ENCODE measurements at places on chromosomes 16 and 17.

GRCh38 chr16:51924744-51925143, 622.2 kb downstream of the TOX3 start:
- DNase-seq: no peak

DNA sequence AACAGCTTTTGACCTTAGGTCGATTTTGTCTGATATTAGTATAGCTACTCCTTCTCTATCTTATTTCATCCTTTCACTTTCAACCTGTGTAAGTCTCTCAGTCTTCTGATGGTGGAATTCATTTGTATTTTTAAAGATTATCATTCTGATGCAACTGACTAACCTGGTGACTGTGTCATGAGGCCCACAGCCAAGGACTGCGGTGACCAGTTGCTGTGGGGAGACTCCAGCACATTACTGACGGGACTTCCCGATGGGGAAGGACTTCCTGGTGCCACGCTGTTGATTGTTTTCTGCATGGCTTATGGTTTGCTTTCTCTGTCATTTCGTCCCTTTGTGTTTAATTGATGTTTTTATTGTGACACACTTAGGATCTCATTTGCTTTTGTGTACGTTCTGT, 34.2 kb downstream of the RMI2 start:
- DNase-seq: no peak

GRCh38 chr17:57490890-57491289, 234.6 kb downstream of the MSI2 start:
- DNase-seq: no peak

GRCh38 chr17:55311767-55312375, 47.1 kb downstream of the HLF start:
- DNase-seq: no peak

DNA sequence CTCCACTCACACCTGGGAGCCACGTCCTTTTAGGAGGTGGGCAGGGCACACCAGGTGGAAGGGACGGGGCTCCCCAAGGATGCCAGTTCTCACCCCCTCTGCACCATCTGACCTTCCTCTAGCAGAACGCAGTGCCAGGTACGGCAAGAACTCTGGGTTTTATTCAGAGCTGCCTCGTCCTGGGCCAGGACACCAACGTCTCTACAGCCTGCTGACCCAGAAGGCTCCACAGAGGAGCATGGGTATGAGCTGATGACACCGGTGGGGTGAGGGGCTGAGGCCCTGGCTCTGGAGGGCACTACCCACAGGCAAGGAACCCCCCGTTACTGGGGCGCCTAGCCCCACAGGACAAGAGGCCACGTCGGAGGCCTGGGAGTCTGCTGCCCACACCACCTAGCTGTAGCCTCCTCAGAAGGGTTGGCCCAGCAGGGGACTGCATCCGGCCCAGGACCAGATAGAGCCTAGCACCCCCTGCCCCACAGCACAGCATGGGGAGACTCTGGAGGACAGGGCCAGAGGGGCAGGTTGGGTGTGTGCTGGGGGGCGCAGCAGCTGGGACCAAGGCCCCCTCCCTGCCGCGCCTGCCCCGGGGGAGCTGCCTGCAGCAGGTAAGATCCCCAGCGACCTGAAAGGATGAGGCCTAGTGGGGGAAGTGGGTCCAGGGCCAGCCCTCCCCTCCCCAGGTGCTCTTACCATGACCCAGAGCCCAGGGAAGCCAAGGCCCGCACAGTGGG, 13.9 kb downstream of the BCAR1 start:
- no peak for DNase-seq

GRCh38 chr17:1384905-1385435, 15.1 kb downstream of the YWHAE start:
- DNase-seq: no peak

DNA sequence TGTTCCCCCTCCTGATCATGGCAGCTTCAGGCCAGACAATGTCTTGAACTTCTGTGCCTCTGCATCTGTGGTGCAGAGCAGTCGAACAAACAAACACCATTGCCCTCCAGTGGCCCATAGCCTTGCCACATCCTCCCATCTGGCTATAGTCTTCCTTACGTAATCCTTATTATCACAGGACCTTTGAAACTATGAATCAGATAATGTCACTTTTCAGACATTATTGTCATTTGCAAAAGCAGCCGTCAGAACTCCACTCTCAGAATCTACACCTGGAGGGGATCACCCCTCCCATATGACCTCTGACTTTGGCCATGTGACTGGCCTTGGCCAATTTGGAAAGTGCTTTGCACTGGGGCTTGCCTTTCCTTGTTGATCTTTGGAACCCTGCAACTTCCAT, 387.3 kb downstream of the MAF start:
- DNase-seq: no peak

- DNase-seq: no peak
Measured at GRCh38 chr17:49577650-49577934, 1.9 kb downstream of the NXPH3 start.

DNA sequence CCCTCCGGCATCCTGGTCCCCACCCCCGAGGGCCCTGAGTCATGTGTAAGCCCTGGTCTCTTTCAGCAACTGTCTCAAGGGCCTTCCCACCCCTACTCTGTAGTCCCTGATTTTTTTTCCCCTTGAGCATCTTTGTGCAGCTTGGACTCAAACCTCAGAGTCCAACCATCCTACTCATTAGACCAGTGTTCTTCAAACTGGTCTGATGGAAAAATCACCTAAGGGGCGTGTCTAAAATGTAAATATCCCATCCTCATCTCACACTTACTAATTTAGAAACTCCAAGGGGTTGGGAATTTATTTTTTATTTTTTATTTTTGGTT, 624 bp downstream of the G6PC3 start:
- DNase-seq: no peak

DNA sequence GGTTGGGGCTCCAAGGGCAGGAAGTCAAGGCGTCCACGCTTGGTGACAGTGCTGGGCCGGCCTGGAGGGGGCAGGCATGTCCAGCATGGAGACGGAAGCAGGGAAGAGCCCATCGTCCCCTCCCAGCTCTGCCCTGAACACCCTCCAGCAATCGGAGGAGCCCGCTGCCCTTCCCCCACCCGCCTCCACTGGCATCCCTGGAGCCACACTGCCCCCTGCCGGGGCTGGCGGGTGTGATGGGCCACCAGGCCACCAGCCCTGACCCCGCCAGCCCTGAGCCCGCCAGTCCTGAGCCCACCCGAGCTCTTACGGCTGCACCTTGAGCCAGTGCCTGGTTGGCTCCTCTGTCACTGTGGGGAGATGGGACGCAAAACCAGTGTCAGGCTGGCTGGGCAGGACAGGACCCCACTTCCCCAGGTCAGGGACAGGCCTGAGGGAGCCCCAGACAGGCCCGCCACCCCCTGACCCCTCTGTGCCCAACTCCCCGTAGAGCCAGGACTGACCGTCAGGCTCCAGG, 4.1 kb upstream of the CDH15 start:
- DNase-seq: peak; percentile 50

DNA sequence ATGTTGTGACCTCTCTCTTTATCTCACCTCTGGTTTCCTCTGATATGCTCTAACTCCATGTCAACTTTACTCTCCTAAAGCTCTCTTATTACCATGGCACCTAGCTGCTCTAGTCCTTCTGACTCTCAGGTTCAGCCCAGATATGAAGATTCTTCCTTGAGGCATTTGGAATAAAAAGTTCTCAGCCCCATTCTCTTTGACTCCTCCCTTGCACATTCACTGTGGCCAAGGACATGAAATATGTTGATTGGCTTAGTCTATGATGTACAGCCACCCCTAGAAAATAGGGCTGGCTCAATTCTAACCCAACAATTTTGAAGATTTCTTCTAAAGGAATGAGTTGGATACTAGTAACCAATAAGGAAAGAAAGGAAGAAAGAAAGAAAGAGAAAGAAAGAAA, 20.8 kb upstream of the GAS7 start:
- DNase-seq: no peak

DNA sequence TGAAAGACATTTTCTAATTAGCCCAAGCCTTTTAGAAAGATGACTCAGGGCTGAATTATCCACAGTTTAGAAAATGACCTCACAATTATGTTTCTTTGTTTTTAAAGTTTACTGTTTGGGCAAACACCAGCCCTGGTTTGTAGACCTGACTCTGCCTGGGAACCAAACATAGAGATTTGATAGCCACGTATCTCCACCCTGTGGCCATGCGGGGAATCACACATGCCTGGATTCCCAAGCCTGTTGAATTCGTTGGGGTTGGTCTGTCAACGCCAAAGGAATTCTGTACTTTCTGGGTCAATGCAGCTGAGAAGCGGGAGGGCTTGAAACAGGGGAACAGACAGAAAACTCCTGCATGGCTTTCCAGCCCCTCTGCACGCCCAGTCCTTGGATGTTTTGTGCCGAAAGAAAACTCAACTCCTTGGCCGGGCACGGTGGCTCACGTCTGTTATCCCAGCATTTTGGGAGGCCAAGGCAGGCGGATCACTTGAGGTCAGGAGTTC, 26.9 kb downstream of the CD300A start:
- peak; percentile 69 for DNase-seq

DNA sequence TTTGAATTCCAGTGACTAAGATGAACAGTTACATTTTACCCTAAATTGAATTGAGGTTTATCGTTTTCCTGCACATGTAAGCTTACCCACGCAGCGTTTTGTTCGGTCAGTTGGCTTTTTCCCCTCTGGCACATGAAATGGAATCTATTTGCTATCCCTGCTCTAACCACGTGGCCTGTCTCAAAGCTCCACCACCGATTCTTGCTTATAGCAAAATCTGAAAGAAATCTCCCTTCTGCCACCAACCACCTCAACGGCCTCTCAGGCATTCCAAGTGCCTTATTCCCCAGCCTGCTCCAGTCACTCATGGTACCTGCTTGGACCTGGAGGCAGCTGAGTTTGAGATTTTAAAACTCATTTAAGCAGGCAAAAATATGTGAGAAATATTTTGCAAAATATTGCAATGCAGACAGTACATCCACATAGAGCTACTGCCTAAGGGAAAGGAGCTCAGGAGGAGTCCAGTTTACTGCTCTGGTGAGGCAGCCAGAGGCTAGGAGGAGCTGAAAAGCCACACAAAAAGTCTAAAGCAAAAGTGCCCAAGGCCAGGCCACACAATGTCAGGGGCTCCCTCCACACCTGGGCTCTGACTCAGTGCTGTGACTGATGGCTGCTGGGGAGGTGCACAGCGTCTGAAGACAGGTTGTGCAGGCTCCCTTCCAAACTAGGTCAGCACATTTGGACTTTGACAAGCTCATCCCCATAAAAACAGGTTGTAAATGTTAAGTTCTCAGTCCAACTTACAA, 26.4 kb downstream of the ARHGAP17 start:
- DNase-seq: no peak

- DNase-seq: no peak
Measured at GRCh38 chr16:23836404-23837311, 875 bp downstream of the PRKCB start.

DNA sequence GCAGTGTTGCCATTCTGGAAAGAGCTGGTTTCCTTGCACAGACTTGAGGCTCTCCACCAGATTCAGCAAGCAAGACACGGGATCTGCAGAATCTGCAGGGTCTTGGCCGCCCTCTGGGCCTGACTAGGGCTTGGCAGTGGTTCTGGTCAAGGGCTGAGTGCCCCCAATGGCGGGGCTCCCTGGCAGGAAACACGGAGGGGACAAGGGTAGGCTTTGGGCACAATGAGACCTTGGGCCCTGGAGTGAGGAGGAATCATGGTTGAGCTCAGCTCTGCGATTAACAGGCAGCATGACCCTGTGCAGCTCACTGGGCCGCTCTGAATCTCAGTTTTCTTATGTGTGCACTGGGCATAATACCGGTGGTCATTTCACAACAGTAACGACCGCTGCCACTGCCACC, 249.9 kb downstream of the GSG1L start:
- no peak for DNase-seq

GRCh38 chr16:28845293-28845692, 855 bp downstream of the TUFM start:
- peak; percentile 25 for DNase-seq

GRCh38 chr17:32822996-32823395, 53.9 kb downstream of the MYO1D start:
- peak; percentile 18 for DNase-seq

DNA sequence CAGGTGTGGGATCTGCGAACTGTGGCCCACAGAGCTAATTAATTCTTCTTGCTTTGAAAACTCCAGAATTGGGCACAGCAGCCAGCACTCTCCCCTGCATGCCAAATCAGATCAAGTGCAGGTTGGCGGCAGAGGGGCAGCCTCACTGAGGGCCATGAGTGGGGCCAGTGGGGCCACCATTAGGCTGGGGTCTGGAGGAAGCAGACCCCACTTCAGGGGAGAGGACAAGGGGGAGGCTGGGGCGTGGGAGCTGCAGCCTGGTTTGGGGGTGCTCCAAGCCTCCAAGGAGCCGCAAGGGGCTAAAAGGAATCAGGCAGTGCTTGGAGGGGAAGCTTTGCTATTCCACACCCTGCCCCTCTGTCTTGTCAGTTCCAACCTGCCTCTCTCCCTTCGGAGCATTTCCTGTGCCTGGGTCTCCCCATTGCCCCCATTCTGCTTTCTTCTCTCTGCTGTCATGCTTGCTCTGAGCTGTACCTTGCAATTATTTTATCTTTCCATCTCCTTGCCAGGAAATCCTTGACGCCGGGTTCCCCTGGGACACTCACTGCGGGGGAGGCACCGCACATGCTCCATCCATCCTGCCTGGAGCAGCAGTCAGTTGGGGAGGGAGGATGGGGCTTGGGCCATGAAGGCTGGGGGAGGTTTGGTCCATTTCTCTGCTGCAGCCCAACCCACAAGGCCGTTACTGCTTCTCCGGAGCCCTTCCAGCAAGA, 3.3 kb upstream of the ABCC3 start:
- DNase-seq: peak; percentile 56

GRCh38 chr16:63606778-63607177, 1515.1 kb downstream of the CDH11 start:
- DNase-seq: no peak

DNA sequence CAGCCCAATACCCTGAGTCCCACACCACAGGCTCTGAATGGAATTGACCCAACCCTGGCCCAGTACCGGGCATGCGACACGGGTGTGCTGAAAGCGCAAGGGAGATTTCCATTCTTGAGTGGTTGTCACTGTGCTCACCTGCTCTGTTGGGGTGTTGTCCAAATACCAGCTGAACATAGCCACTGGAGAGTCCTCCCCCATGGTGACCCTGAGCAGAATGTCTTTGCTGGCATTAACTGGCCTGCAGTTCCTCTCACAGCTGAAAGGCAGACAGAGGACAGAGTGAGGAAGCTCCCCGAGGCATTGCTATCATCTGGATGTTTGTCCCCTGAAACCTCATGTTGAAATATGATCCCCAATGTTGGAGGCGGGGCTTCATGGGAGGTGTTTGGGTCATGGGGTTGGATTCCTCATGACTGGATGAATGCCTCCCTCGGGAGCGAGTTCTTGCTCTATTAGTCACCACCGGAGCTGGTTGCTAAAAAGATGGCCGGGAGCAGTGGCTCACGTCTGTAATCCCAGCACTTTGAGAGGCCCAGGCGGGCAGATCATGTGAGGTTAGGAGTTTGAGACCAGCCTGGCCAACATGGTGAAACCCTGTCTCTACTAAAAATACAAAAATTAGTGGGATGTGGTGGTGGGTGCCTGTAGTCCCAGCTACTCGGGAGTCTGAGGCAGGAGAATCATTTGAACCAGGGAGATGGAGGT, 57.3 kb upstream of the BCO1 start:
- DNase-seq: peak; percentile 89

DNA sequence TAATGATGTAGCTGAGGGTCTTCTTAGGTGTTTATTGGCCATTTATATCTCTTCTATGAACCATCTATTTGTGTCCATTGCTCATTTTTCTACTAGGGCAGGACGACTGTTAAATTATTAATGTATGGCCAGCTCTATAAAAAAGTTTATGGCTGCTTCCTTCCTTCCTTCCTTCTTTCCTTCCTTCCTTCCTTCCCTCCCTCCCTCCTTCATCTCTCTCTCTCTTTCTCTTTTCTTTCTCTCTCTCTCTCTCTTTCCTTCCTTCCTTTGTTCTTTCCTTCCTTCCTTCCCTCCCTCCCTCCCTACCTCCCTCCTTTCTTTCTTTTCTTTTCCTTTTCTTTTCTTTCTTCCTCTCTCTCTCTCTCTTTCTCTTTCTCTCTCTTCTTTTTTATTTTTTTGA, 17.2 kb upstream of the NDEL1 start:
- no peak for DNase-seq

Data from NCI-H2171 treated with DMSO at 0.1 percent for 48 hours (cell line).